ENCODE measurements at places on chromosomes 4 and X.

DNA sequence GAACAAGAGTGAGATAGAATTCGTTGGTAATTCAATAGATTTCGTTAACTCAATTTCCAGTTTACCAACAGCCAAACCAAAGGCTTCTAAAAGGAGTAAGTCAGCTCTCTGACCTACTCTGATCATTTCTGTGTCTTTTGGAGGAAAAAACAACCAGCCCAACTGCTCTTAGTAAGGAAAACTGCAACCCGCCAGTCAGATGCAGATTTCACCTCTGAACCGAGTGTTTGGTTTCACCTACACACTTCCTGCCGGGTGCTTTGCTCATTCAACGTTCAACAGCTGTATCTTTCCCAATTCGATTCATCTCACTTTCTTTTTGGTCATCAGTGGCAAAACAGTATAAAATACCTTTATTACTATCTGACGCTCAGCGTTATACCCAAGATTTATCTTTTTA lies 24.5 kb downstream of the TMSB4X start:
- no peak for DNase-seq

- no peak for DNase-seq
Measured at GRCh38 chr4:176307666-176307930, 12.2 kb upstream of the SPCS3 start.

- no peak for DNase-seq
Measured at GRCh38 chr4:94216394-94216793, 8.7 kb downstream of the SMARCAD1 start.

- peak; percentile 14 for DNase-seq
Measured at GRCh38 chr4:186307497-186307896, 41.5 kb downstream of the F11 start.

GRCh38 chr4:187602339-187603092 lies 393.1 kb upstream of the ZFP42 start:
- no peak for DNase-seq

DNA sequence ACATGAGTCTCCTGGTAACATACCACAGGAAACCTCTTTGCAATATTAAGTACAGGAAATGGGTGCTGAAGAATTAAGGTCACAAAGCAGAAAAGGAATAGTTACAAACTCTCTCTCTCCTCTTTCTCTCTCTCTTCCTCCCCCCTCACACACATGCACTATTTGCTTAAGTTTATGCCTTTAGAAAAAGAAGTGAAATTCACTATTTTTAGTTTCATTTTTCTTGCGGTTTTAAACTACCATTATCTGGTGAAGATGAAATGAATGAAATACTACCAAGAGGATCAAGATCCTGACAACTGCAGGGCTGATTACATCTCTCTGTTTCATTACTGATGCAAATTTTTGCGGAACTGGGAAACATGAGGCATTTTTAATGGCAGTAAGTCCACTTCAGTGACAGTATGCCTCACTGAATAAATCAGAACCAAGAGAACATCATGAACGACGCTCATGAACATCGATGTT lies 64.3 kb upstream of the FTHL17 start:
- DNase-seq, result no peak

- DNase-seq, result peak; percentile 77
Measured at GRCh38 chrX:111445485-111445884, 33.5 kb upstream of the DCX start.

GRCh38 chrX:107730991-107731766 lies 44.4 kb downstream of the TSC22D3 start:
- DNase-seq, result no peak

DNA sequence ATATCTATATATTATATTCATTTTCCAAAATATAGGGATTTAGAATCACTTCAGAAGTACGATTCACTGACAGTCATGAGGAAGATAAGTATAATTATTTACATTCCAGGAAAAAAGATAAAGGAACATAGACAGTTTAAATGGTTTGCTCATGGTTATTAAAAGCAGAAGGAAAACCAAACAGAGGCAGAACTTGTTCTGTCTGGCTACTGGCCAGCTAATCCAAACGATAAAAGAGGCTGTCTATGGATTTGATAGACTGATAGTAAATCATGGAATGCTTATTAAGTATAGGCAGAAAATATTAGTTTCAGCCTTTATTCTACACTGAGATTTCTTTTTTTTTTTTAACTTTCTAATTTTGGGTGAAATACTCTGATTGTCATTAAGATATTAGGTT lies 50.2 kb downstream of the RPGR start:
- DNase-seq, result no peak

- no peak for DNase-seq
Measured at GRCh38 chr4:55386073-55386472, 9.7 kb upstream of the TMEM165 start.

DNA sequence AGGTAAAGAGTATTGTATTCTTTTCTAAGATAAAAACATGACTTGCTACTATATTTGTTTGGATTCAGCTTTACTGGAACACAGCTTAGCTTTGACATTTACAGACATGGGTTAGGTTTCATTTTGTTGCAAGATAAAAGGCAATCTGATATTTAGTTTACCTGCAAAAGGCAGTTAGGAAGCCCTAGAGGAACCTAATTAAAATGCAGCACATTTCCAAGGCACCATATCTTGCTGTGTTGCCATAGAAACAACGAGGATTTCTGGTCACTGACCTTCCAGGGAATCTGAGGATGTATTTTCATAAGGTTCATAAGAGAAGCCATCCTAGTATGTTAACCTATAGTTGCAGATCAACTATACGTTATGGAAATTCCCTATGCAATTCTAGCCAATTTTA lies 116.0 kb downstream of the SNCA start:
- DNase-seq, result no peak

GRCh38 chr4:1375761-1376322 lies 28.8 kb downstream of the UVSSA start:
- DNase-seq, result no peak

GRCh38 chrX:133849676-133850075 lies 135.7 kb downstream of the GPC3 start:
- DNase-seq, result no peak

DNA sequence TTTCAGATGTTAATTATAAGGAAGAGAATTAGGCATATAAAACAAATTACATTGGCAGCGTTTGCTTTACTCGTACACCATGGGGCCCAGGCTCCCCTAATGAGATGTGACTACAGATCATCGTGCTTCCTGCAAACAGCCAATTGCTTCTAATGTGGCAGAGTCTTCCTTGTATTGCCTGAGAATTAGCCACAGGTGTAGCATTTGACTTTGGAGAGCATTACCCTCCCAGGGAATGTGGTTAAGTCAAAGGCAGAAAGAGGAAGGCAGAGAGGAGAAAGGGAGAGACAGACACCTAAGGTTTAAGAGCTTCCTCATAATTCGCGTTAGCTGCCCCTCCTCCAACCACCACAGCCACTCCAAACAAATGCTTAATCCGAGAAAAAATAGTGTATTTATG lies 97.0 kb downstream of the MID1IP1 start:
- DNase-seq, result no peak
